NCI-H226 (cell line): ENCODE measurements at places on chromosomes 2 and 18.

DNA sequence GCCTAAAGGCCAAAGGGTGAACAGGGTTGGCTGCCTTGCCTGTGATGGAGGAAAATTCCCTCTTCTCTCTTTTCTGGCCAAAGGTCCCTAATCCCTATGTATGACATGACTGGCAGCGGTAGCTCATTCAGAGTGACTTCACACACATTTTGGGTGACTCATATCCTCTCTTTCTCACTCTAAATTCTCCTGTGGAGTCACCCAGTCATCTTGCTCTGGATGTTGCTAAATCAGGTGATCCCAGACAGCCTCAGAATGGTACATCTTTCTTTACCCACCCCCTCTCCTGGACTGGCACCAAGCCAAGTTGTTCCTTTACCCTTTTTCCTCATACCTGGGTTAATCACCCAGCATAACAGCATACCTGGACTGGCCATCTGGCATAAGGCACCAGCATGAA, 77.2 kb downstream of the NEURL3 start:
- DNase-seq, result peak; percentile 67

GRCh38 chr2:33298233-33298632, 178.2 kb upstream of the RASGRP3 start:
- peak; percentile 24 for DNase-seq

DNA sequence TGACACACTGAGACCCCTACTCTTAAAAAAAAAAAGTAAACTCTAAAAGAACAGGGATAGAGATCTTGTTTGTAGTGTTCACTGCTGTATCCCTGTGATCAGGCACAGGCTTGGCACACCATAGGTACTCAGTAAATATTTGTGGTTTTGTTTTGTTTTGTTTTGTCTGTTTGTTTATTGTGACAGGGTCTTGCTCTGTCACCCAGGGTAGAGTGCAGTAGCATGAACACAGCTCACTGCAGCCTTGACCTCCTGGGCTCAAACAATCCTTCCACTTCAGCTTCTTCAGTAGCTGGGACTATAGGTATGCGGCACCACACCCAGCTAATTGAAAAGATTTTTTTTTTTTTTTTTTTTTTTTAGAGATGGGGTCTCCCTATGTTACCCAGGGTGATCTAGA, 3.4 kb downstream of the FKBP1B start:
- no peak for DNase-seq

DNA sequence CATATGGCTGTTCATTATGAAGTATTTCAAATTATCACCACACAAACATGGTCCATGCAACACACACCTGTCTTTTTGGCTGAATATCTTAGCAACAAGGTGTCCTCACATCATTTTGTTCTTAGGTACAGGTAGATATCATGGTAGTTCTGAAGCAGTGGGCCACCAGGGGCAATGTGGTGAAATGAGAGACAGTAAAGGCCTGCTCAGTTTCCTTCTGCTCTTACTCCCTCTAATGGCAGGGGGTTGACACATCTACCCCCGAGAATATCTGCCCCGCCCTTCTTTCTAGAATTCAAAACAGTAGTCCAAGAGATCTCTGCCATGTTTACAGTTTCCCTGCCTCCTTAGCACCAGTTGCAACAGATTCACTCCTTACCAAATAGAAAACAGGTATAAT, 147.0 kb upstream of the KLHL14 start:
- no peak for DNase-seq

DNA sequence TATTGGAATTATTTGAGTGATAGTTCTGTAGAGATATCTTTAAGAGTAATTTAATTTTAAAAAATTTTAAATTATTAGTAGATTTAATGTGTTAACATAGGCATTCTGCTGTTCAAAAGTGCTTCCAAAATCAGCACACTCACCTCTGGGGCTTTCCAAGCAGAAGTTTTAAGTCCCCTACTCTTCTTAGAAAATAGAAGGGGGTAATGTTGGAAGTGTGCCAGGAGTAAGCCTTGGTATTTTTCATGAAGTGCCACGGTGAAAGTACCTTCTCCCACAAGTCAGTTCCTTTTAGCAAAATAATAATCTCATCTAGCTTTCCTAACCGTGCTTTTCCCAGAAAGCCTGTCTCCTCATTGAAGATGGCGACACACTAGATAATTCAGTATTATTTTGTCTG, 3.9 kb upstream of the TNFRSF11A start:
- DNase-seq, result no peak

DNA sequence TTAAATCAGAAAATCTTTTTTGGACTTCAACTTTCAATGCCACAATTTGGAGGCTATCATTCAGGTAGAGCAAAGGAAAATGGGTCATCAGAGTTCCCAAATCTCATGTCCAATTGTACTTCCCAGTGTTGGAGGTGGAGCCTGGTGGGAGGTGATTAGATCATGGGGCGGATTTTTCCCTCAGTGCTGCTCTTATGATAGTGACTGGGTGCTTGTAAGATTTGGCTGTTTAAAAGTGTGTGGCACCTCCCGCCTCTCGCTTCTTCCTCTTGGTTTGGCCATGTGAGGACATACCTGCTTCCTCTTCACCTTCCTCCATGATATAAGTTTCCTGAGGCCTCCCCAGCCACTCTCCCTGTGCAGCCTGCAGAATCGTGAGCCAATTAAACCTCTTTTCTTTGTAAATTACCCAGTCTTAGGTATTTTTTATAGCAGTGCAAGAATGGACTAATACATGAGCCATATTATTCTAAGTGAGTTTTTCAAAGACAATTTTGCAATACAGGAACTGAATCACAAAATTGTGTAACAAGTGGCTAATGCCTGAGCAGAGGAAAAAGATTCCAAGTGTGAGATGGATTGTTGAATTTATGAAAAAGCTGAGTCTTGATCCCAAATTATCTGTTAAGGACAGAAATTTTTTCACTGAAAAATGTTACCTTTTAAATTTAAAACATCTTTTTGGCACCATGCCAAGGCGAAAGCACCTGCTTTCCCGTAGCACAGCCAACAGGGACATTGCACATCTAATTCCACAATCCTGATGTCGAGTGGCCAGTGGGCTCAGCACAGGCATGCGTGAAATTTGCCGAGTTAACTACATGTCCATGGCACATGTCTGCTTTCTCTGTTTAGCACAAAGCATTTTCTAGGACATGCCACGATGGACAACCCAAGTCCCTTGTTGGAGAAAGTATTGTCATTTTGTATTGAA, 150.9 kb downstream of the COL6A3 start:
- DNase-seq, result peak; percentile 77

GRCh38 chr2:68762665-68763064, 28.1 kb downstream of the ARHGAP25 start:
- DNase-seq, result peak; percentile 82

DNA sequence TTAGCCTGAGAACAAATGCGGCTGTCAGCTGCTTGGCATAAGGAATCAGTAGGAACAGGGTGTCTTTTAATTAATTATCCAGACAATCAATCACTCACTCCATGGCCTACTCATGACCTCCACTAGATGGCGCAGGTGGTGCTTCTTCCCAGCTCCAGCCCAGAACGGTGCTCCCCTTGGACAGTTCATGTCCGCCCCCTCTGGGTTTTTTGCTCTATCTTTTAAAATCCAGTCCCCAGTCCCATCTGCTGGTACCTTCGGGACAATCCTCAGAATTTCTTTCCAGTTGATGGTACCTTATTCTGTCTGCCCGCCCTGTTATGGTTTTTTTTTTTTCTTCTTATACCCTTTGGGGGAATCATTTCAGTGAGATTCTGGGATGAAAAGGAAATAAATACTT, 99.8 kb downstream of the CACNB4 start:
- no peak for DNase-seq

- no peak for DNase-seq
Observed at GRCh38 chr2:18491577-18491976, 68.9 kb downstream of the RDH14 start.

DNA sequence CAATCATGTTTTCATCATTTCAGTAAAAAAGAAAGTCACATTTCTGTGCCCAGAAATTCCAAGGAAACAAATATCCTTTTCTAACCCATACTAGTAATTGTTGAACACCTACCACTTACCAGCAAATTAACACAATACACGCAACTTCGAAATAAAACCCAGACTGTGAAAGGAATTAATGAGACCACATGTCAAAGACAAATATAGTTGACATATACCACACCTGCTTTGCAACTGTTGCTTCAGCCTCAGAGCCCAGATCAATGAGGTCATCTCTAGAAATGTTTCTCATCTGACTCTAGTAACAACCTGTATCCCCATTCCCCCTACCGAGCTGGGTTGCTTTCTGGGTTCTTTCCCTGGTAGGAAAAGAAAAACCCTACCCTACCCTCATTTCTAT, 52.6 kb downstream of the TRIP12 start:
- DNase-seq, result no peak

DNA sequence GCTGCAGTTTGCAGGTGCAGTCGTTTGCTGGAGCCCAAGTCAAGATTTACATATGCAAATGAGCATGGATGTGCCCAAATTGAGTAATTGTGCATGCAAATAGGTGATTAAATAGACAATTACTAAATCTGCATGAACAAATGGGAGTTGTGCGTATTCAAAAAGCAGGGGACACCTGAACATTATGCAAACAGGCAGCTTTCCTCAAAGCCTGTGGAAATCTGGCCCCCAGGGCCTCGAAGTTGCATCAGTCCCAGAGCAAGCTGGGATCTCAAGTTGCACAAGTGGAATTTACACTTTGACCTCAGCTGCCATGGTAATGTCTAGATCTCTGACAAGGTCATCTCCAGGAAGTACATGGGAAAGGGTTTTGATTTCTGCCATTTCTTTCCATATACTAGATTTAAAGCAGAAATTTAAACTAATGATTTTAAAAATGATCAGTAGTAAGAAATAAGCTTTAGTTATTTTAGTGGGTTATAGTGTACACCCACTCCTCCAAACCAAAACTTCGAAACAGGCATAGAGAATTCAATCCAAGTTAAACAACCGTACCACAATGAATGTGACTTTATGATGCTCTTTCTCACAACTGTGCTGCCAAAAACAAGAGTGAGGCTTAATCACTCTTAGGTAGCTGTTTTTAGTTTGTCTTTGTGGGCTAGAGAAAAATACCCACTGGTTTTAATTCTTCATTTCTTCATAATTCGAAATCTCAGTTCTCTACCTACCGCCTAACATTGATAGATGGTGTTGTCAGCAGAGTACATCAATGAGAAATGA, 110.7 kb downstream of the RND3 start:
- DNase-seq, result peak; percentile 56

DNA sequence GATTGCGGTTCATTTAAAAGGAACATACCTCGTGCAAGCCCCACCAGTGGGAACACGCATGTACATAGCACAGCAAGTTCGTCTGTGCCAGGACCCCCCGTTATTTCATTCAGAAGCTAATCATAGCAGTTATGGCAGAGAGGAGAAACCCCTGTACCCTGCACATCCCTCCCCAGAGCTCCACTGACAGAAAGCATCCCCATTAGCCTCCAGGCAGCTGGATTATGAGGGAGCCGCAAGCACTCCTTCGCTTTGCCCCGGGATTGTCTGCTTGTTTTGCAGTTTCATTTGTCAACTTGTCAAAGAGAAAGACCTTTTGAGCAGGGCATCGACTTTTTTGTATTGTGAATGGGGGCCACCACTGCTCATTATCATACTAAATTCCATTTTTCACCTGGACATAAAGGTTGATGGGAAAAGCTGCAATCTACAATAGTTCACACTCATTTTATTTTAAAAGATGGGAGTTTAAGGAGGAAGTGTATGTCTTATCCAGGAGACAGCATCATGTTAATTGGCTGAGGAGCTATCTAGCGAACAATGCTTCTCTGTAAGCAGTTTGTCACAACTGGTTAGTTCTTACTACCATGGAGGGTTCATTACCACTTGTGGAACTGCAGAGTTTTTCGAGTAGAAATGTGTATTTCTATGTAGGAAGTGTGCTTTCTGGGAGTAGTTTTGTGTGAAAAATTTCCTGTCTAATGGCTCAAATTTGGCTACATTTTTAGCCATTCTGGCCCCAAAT, 255.3 kb downstream of the THSD7B start:
- DNase-seq, result no peak

DNA sequence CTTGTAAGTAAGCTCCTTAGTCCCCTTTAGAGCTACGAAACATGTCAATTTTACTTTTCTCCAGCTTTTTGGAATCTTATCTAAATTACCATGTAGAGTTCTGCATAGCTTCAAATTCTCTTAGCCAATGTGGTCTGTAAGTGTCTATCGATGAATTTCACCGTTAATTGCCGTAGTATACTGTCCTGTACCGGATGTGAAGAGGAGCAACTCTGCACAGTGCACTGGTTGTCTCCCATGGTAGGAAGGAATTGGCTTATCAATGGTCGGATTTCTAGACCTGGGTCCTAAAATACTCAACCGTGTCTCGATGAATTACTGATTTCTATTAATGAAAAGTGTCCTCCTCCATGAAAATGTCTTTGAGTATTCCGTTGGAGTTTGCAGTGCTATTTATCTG, 1.9 kb downstream of the NOP58 start:
- no peak for DNase-seq

- DNase-seq, result no peak
Observed at GRCh38 chr18:28808373-28808772, 631.4 kb upstream of the CDH2 start.

DNA sequence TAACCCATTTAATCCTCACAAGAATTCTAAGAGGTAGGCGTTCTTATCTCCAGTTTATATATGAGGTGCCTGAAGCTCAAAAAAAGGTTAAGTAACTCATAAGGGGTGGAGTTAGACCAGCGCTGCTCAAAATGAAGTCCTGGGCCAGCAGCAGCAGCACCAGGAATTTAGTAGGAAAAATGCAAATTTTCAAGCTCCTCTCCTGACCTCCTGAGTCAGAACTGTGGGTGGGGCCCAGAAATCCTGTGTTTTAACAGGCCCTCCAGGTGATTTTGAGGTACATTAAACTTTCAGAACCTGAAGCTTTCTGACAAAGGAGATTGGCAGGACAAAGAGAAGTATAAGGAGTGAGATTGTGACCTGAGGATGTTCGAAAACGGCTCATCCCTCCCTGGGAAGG, 66.0 kb upstream of the CCDC85A start:
- no peak for DNase-seq

- DNase-seq, result no peak
Observed at GRCh38 chr2:71842744-71843143, 304.9 kb downstream of the CYP26B1 start.

GRCh38 chr2:105432749-105433148, 33.9 kb upstream of the FHL2 start:
- no peak for DNase-seq

DNA sequence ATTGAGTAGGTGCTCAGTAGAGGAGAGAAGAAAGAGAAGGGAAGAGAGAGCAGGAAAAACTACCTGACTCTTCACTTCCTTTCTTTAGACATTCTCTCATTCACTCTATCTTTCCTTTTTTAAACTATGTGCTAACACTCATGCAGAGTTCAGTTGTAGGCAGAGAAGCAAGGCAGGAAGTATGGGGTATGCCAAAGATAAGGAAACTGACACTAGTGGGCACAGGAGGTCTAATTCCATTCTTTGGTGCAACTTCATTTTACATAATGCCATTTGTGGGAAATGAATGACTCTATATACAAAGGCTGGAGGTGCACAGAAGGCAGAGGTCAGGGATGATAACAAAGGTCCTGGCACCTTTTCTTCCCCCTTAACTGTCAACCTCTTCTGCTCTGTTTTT, 35.1 kb upstream of the ACVR1 start:
- no peak for DNase-seq

GRCh38 chr2:240239325-240239724, 98.9 kb upstream of the OTOS start:
- DNase-seq, result no peak
